ENCODE measurements at places on chromosomes 4 and X. TPM values are rescaled to one million over a fixed set of nuclear protein-coding genes. Genes with fewer than 3 reads are reported as not detected.

GRCh38 chr4:74671080-74671698 lies 123.1 kb downstream of the BTC start:
- peak; percentile 47 for DNase-seq

Gene CITED1
- not detected for total RNA-seq

GRCh38 chr4:150173432-150173861 lies 95.2 kb downstream of the DCLK2 start:
- DNase-seq = no peak

Gene RRH
- total RNA-seq = not detected

DNA sequence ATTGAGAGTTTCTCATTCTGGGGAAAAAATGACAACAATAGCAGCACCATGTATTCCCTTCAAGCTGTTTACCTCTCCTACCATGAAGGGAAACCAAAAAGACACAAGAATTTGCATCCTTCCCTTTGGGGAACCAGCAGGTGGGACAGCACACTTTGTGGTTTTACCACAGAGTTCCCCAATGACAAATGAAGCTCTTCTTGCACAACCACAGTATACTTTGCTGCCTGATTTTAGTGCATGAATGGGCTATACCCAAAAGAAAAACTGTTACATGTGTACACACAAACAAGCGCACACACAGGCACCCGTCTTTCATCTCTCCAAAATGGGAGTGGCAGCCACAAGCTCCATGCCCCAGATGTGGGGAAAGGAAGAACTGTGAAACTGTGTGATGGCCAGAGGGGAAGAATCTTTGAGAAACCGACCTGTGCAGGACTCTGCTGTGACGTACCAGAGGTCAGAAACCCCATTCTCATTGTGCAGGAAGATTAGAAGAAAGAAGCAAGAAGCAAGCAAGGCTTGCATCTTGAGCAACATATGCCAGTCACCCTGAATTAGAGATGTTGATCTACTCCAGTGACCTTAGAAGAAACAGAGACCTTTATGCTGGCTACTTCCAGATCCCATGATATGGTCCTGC lies 2.7 kb upstream of the MAML3 start:
- no peak for DNase-seq

DNA sequence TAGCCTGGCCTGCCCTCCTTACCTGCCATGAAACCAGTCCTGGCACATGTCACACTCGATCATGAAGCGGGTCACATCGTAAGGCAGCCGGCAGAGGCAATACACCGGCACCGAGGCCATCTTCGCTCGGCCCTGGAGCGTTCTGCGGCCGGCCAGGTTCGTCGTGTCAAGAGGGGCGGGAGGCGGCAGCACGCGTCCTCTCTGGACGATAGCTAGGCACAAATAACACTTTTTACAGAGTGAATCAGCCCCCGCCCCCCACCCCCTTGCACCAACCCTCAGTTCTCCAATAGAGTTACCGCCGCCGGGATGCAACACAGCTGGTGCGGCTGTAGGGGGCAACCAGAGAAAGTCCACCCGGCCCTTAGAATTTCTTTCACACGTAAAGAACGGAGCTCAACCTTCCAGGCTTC lies 1.7 kb downstream of the PHF8 start:
- peak; percentile 60 for DNase-seq

Gene MSANTD1
- total RNA-seq = 0.83 TPM

Gene SORCS2
- not detected for total RNA-seq

Gene KIF4A
- total RNA-seq = 44.3 TPM

Gene HSD17B13
- 0.16 TPM for total RNA-seq

DNA sequence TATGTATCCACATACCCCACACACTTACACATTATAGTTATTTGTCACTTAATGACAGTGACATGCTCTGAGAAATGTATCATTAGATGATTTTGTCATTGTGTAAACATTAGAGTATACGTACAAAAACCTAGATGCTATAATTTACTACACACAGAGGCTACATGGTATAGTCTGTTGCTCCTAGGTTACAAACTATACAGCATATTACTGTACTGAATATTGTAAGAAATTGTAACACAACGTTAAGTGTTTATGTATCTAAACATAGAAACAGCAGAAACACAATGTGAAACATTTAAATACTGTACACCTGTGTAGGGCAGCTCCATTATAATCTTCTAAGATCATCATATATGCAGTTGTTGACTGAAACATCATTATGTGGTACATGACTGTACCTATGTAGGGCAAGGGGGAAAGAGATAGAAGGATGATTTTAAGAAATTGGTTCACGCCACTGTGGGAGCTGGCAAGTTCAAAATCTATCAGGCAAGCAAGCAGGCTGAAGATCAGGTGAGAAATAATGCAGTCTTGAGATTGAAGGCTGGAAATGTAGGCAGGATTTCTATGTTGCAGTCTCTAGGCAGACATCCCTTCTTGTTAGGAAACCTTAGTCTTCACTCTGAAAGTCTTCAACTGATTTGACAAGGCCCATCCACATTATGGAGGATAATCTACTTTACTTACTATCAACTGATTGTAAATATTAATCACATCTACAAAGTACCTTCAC lies 78.0 kb upstream of the CPEB2 start:
- DNase-seq = peak; percentile 32

Gene SCFD2
- 25.1 TPM for total RNA-seq

Gene USP26
- total RNA-seq = not detected

Measured in activated CD8-positive, alpha-beta T cell treated with anti-CD3 and anti-CD28 coated beads, Interleukin-2, amount 10 ng/mL, durations not matched to agents 7 days and 5 days (primary cell).